Stimulated activated naive CD8-positive, alpha-beta T cell treated with anti-CD3 and anti-CD28 coated beads, Interleukin-15, Interleukin-2, amounts not matched to agents 100 U/mL and 50 U/mL, for 24 hours (primary cell): ENCODE measurements at places on chromosomes 2 and 18.

DNA sequence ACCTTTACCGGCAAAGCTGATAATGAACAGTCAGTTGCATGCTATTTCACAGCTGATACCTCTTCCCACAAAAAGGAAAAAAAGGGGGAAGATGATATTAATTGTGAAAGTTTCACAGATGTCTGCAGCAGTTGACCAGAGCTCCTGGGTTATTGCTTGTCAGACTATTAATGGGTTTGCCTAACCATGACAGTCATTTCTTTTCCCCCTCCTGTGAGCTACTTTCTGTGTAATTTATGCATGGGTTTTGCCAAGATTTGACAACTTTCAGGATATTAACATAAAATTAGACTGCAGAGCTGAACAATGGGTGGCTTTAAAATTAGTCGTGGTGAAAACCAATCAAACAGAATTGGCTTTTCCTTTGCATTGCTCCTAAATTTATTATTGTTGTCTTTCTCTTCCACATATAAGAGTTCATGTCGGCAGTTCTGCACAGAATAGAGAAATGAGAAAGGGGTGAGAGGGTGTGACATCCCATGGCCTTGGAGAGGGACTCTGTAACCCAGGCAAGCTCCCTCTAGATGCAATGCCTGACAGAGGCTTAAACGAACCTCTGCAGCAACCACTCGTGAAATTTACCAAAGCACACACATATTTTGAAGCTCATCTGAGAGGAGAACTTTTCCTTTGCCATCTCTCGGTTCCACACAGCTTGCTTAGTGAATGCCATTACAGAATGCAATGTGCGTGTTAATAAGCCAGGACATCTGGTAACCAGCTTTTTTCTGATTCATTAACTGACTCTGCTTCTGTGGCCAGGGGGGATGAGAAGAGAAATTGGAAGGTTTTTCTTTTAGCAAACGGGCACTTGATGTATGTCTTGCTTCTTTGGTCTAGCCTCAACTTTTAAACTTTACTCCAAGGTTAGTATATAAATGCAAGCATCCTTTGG lies 82.2 kb upstream of the ITGA4 start:
- DNase-seq, result no peak

GRCh38 chr2:241695651-241696050 lies 6.2 kb upstream of the ING5 start:
- no peak for DNase-seq

DNA sequence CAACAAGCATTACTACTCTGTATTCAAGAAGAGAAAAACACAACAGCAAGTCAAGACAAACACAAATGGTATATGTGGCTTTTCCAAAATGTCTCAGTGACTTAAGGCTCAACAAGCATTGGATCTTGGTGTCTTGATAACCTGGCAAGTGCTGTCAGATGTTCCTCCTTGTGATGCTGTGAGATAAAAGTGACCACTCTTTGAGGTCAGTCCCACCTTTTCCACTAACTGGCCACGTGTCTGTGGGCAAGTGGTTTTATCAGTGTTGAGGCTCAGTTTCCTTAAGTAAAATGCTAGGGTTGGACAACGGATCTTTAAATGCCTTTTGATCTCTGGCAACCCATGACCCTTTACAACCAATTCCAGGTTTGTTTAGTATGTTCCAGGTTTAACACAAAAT lies 98.7 kb downstream of the BCL2 start:
- DNase-seq, result no peak

- DNase-seq, result no peak
Observed at GRCh38 chr2:101264360-101264939, 11.8 kb downstream of the CNOT11 start.

DNA sequence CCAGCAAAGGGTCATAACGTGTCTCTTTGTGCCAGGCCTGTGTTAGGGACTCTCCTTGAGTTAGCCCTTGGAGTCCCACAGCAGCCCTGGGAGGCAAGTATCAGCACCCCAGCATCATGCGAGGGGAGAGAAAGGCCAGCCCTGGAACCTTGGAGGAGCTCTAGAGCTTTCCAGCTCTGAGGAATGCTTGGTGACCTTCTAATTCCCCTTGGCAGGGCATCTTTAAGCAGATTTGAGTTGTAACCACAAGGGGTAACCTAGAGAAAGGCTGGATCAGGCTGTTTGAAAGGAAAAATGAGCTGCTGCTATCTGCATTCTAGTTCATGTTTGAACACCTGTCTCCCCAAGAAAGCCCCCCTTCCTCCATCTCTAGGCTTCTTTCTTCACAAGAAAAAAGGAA lies 23.8 kb upstream of the ODC1 start:
- no peak for DNase-seq

DNA sequence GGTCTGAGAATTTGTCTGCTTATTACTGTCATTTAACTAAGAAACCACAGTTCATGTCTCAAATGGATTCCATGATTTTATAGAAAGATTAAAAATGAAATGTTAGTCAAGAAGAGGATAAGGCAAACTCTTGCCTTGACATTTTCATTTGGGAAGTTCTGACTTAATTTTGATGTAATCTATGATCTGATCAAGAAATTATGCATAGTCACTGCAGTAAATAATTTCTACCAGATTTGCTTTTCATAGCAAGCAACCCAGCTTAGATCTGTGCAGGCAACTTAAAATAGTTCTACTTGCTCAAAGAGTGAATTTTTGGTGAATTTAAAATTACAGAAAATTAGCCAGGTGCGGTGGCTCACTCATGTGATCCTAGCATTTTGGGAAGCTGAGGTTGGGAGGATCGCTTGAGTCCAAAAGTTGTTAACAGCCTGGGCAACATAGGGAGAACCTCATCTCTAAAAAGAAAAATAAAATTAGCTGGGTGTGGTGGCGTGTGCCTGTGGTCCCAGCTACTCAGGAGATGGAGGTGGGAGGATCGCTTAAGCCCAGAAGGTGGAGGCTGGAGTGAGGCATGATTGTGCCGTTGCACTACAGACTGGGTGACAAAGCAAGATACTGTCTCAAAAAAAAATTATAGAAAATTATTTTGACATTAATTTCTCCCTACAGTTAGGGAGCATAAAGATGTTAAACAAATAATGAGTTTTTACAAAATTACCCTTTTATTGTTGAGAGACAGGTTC lies 158.7 kb upstream of the MYO3B start:
- DNase-seq, result no peak

DNA sequence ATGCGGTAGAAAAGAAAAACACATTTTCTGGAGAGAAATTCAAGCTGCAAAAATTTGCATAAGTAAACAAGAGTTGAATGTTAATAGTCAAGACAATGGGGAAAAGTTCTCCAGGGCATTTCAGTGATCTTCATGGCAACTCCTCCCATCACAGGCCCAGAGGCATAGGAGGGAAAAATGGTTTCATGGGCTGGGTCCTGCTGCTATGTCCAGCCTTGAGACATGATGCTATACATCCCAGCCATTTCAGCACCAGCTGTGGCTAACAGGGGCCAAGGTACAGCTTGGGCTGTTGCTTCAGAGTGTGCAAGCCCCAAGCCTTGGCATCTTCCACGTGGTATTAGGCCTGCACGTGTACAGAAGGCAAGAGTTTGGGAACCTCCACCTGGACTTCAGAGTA lies 118.6 kb upstream of the DLGAP1 start:
- no peak for DNase-seq

GRCh38 chr2:226552571-226553285 lies 246.9 kb downstream of the IRS1 start:
- no peak for DNase-seq

GRCh38 chr2:241808051-241808720 lies 807 bp upstream of the NEU4 start:
- DNase-seq, result no peak

DNA sequence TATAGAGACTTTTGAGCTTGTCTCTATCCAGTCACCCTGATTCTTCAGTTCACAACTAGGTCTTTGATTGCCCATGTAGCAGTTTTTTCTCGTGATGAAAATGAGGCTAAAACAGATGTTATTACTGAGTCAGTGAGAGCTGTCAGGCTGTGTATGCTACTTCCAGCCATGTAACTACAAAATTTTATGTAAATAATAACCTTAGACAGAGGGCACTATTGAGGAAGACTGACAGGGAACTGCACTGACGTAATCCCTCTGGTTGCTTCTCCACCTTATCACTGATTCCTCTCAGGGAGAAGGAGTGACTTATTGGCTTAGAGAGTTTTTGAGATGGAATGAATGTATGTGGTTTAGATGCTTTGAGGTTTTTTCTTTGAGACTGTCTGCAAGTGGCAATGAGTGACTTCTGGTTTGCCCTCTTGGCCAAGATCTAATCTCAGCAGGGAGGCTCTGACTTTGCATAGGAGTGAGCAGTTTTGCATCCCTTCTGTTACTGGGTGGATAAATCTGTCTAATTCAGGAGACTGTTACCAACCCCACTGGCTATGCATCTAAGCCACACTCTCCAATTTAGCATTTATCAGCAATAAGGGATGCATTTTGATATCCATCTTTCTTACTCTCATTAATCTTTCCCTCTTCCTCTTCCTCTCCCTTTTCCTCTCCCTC lies 555.2 kb upstream of the FANCL start:
- no peak for DNase-seq

- DNase-seq, result no peak
Observed at GRCh38 chr18:13233787-13234783, 15.5 kb downstream of the LDLRAD4 start.

- DNase-seq, result no peak
Observed at GRCh38 chr2:125313806-125314205, 1288.7 kb downstream of the CNTNAP5 start.

- DNase-seq, result no peak
Observed at GRCh38 chr2:74014813-74015212, 30.1 kb downstream of the TET3 start.

- DNase-seq, result no peak
Observed at GRCh38 chr2:230619491-230619890, 93.2 kb upstream of the CAB39 start.

DNA sequence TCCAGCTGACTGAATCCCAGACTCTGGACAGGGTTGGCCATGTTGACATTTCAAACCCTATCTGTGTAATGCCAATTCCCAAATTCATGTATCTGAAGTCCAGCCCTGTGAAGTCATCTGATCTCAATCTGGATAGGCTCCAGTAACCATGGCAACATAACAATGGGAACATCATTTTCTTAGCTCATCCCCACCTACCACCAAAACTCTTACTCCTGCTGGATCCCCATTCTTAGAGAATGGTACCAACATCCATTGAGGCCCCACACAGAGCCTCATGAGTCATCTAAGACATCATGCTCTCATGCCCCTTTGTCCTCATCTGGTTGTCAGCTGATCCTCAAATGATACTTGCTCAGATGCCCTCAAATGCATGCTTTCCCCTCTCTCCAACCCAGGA lies 58.9 kb upstream of the TEX51 start:
- DNase-seq, result no peak

DNA sequence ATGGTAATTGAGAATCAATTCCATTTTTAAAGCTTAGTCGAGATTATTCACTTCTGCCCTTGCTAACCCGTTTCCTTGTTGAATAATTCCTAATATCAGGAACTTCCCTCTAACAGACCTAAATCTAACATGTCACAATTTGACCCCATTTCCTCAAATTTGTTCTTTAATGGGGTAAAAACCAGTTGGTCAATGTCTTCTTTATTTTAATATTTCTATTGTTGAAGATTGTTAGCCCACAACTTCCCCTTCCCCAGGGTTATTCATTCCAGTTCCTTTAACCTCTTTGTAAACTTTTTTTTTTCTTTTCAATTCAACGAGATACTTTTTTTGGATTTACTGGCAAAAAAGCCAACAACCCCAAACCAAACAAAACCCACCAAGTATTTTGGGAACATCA lies 7.3 kb downstream of the TNFRSF11A start:
- DNase-seq, result no peak

DNA sequence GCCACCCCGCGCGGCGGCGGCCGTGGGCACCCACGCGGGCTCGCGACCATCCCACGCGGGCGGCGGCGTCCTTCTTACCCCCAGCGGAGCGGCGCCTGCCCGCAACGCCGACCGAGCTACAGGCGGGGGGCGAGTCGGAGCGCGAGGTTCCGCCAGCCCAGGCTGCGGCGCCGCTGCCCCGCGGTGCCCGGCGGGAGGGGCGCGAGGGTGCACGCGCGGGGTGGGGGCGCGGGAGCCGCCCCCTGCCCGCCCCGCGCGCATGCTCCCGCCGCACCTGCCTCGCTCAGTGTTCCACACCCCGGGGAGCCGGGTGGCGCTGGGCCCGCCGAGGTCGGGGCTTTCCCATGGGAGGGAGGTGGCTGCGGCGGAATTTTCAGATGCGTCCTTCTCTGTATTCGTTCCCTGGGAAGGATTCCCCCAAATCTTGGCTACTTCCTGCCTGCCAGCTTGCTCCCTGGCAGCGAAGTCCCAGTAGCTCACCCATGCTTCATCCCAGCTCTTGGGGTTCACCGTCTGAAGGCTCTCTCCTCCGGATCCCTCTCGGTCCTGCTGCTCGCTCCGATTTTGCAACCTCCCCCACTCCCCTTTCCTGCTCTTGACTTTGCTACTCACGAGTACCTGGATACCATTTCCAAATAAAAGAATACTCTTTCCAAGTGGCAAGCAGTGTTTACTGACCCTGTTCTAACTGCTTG lies at the start of gene L3MBTL4:
L3MBTL4 (minus strand) TSS at position 189 of the 695 bp plus-strand sequence. CDS start 103,286 bp downstream, outside the sequence.
- DNase-seq, result peak; percentile 30

- DNase-seq, result no peak
Observed at GRCh38 chr18:57801325-57801724, 1.8 kb downstream of the ATP8B1 start.

DNA sequence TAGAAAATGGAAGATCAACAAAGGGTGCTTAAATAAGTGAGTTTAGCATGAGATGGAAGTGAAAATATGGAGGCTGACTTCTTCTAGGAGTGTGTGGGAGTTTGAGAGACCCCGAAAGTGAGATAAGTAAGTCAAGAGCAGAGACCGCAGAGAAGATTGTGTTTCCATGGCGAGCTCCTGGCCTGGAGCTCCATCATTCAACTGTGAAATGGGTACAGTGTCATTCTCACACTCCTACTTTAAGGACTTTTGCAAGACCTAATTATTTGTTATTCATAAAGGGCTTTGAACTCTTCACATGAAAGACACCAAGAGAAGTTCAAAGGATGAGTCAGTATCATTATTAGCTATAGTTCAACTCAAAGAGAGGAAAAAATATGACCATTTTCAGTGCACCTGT lies 134.2 kb upstream of the PIK3C3 start:
- DNase-seq, result no peak

DNA sequence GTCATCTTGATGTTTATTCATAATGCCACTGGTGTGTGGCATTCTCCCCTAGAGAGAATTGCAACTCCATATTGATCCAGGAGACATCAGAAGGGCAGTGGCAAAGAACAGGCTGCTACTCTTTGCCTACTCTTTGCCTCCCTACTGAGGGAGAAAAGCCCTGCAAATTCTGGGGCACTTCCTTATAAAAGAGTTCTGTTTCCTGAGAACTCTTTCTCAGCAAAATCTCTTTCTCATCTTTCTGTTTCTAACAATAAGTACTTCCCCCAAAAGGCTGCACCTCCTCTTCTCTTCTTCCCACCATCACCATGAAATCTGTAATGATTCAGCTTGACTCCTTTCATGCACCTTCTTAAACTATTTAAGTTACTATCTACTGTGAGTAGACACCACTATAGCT lies 270.3 kb downstream of the MREG start:
- no peak for DNase-seq
